ACHN (cell line): ENCODE measurements at places on chromosomes 7 and 10.

GRCh38 chr10:101744267-101744666 lies 31.6 kb downstream of the FGF8 start:
- no peak for DNase-seq

DNA sequence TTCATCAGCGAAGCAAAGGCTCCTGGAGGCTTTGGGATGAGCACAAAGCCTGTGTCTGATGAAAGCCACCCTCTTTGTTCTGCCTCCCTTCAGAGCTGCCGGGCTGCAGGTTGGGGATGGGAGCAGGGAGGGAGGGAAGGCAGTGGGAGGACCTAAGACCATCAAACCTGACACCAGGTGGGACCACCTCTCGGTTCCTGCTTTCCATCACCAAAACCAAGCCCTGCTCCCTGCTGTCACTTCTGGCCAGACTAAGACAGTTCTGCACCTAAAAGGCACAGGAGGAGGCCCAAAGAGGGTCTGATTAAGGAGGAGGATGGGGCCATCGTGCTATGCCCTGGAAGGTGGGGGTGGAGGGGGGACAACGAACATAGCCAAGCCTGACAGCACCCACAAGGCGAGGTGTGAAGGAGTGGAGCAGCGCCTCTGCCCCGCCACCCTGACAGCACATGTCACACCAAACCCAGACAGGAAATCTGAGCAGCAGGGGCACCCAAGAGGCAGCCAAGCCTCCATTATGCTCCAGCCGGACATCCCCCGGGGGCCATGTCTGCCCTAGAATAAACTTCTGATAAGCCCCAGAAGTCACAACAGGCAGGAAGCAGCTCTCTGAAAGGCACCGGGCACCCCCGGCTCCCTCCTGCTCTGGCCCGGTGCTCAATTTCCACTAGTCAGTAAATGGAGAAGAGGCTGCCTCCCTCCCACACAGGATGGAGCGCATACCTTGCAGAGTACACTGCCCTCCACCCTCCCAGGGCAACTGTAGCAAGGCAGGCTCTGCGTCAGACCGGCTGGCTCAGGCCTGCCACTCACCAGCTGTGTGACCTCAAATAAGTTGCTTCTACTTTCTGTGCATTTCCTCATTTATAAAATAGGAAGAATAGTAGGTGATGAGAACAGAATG lies 48.9 kb downstream of the DLG5 start:
- no peak for DNase-seq

GRCh38 chr10:29598851-29599311 lies 35.9 kb downstream of the SVIL start:
- no peak for DNase-seq

DNA sequence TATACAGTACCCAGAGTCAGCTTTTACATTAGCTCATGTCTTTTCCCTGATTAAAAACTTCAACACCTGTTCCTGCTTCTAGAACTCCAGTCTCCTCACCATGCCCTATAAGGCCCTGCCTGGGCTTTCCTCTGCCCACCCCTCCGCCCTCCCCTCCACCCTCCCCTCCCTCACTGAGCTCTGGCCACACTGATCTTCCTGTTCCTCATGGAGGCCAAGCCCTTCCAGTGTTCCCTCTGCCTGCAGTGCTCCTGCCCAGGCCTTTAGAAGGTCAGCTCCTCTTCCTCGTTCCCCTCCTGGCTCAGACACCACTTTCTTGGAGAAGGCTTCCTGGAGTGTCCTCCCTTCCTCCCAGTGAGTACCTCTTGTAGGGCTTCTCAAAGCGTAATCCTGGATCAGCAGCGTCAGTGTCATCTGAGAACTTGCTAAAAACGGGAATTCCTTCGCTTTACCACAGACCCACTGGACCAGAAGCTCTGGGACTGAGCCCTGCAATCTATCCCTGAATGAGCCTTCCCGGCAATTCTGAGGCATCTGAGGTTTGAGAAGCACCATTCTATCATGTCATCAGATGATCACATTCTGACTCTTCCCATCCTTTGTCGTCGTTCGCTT lies 3.7 kb downstream of the PDZD7 start:
- DNase-seq: no peak

- DNase-seq: no peak
Observed at GRCh38 chr7:76281006-76281705, 21.3 kb upstream of the HSPB1 start.

GRCh38 chr10:80468002-80468401 lies 13.9 kb downstream of the TSPAN14 start:
- DNase-seq: no peak

DNA sequence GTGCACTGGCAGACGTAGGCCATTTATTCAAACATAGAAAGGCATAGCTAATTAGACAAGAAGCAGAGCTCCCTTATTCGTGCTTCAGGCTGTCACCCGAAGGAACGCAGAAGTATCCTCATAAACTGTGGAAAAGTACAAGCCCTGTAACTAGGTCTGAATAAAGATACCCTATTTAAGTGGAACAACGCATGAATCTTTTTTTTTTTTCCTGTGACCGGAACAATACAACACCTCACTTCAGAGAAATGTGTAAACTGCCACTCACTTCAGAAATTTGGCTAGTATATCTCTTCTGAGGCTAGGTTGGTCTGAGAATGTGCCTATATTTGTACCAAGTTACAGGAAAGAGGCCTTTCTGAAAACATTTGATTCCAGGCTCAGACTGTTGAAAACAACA lies 8.0 kb upstream of the CSTF2T start:
- DNase-seq: no peak

DNA sequence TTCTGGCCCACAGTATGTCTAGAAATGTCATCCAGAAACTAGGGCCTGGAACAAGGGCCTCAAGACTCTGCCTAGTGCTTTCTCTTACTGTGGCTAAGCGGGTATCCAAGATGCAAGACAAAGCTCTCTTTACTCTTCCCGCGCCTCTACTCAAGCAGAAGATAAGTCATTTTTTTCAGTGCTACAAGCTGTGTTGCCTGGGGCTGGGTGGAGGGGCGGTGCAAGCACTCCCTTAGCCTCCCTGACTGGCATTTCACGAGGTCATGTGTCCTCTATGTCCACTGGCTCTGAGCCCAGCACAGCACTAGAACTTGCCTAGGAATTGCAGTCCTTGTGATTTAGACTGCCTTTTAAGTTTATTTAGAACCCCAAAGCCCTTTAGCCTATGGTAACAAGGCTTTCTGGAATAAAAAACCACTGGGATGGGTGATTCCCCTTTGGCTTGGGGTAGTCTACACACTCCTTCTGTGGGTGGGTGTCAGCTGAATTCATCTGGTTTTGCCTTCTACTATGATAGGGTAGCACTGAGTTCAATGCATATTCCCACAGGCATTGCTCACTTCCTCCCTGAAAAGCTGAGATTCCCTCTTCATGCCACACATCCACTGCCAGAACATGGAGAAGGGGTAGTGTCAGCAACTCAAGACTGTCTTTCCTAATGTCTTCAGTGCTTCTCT lies 371.8 kb upstream of the KCND2 start:
- no peak for DNase-seq

GRCh38 chr10:132957131-132957530 lies 14.8 kb upstream of the CFAP46 start:
- DNase-seq: no peak

DNA sequence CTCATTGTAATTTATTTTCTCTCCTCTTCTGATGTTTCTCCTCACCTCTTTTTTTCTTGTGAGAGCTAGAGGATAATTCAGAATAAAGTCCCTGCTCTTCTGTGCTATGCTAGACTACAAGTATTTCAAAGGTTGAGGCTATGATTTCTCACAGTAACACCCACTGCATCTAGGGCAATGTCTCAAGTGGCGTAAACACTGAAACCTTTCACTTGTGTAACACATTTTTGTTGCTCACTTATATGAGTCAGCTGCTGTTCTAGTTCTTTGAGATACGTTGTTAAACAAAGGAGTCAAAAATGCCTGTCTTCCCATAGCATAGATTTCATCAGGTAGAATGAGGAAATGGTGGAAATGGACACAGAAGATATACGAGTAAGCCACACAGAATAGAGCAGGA lies 305.1 kb upstream of the PITRM1 start:
- peak; percentile 44 for DNase-seq

DNA sequence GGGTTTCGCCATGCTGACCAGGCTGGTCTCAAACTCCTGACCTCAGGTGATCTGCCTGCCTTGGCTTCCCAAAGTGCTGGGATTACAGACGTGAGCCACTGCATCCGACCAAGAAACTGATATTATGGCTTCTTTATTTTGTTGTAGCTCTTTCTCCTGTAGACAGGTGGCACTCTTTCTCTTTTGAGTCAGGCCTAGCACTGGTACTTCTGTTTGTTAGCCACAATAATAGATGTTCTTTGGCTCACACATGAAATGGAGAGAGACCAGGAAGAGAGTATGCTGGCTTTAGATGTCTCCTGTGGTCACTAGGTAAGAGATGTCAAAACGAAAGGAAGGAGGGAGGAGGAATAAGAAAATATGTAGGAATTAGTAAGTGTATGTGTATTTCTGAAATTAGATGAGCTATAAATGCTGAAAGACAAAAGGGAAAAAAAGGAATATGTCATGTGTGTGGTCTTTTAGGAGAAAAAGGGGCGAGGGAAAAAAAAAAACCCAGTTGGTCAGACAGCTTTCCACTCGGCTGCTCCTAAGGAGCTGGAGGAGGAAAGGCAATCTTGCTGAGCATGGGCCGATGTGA lies 78.7 kb downstream of the CLEC2L start:
- peak; percentile 62 for DNase-seq

DNA sequence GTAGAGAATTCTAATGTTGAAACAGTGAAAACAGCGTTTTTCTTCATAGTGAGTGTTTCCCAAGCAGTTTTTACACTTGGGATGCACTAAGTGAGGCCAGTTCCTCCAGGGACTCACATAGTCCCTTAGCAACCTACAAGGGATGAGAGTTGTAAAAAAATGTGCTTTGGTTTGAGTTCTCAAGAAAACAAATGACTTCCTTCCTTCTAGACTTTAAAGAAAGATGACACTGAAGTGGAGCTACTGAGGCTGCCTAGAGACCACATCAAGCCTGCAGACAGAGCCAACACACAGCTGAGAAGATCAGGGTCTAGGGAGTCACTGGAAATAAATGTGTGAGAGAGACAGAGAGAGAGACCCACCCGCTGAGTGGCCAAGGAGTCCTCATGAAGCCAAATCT lies 264.4 kb downstream of the TNS3 start:
- no peak for DNase-seq

DNA sequence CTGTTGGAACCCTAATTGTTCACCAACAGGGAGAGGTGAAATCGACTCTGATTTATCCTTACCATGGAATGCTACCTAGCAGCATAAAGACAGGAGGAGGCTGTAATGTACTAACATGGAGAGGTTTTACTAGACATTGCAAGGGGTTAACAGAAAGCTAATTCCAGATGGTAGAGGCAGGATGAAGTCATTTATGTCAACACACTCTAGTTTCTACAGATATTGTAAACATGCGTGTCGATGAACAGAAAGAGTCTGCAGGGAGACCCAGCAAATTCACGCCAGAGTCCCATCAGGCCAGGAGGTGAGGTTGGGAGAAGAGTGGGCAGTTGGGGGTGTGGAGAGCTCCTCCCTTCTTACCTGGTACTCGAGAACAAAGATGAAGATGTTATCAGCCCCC lies 7.0 kb downstream of the NPC1L1 start:
- no peak for DNase-seq

- no peak for DNase-seq
Observed at GRCh38 chr10:43160046-43160920, 22.0 kb downstream of the CSGALNACT2 start.

GRCh38 chr10:104306897-104307296 lies 31.4 kb downstream of the ITPRIP start:
- no peak for DNase-seq

DNA sequence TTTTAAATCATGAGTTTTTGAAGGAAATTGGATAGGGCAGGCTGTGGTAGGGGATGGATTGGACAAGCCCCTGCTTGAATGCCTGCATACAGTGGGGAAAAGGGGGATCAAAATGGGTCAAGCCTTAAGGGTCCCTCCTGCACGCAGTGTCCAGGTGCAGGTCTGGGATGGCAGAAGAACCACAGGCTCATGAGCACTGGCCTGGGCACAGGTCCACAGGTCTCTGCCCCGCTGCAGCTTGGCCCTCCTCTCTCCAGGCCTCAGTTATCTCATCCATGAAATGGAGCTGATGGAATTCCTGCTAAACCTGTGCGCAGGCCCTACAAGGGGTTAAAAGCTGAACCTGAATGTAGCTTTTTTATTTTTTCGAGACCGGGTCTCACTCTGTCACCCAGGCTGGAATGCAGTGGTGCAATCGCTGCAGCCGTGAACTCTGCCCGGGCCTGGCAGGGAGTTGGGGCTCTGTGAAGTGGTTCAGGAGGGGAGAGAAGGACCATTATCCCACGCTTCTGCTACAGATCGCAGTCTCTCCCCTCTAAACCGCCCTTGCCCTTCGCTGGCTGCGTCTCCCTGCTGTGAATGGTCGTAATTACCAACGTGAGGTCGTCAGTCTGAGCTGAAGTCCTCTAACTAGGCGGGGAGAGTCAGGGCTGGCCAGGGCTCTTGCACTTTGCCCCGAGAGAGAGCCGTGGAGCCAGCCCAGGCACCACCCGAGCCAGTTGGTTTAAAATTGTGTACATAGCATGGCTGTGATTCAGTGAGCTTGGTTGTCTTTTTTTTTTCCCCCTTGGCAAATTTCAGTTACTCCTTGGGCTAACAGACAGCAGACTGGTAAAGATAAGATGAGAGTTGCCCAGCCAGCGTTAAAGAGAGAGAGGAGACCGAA lies 77.5 kb upstream of the GTF2I start:
- DNase-seq: no peak

DNA sequence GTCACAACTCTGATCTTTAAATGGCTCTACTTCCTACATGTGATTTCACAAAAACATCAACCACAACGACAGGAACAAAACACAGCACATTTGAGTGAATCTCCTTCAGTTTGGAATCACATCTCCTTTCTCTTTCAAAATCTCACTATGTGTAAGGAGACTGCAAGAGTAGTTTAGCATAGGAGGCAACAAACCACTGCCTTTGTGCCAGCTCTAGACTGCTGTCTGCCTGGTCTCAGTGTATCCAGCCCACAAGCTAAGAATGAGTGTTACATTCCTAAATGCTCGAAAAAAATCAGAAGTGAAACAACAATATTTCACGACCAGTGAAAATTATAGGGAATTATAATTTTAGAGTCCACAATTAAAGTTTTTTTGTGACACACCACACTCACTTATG lies 217.0 kb upstream of the STEAP4 start:
- no peak for DNase-seq

DNA sequence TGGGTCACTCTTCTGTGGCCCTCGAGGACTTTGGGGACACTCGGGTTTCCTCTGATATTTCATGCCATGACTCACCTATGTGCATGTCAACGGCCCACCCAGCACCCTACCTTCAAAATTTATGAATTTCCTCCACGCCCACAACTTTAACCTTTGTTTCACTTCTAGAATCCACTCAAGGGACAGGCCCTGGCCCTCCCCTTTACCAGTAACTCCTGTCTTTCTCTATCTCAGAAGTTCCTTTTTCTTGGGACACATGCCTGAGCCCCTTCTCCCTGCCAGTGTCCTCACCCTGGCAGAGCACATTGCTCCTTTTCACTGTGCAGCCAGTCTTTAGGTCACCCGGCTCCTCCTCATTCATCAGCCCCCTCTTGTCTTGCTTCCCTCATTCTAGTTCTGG lies 282.5 kb upstream of the KLF6 start:
- DNase-seq: no peak
